ENCODE measurements at places on chromosomes 3 and 15. TPM values are rescaled to one million over a fixed set of nuclear protein-coding genes. Genes with fewer than 3 reads are reported as not detected.

GRCh38 chr3:89562373-89562772 is 455.0 kb downstream of the EPHA3 start:
- DNase-seq, result no peak
- H3K36me3 ChIP-seq, result no peaks in the 10 kb centered on the region
- H3K27ac ChIP-seq, result no peak overlapping the region
- no peaks in the 10 kb centered on the region for H3K4me1 ChIP-seq
- no peak overlapping the region for H3K4me3 ChIP-seq
- no peaks in the 10 kb centered on the region for H3K27me3 ChIP-seq

GRCh38 chr15:63357061-63357460 is 24.6 kb downstream of the CA12 start:
- no peak overlapping the region for H3K4me3 ChIP-seq
- H3K27me3 ChIP-seq, result no peaks in the 10 kb centered on the region
- peak; percentile 41 for DNase-seq
- no peaks in the 10 kb centered on the region for H3K36me3 ChIP-seq

GRCh38 chr3:113103588-113103987 is 107.8 kb upstream of the BOC start:
- H3K4me1 ChIP-seq, result peaks cover 3% of the 10 kb centered on the region
- H3K36me3 ChIP-seq, result no peaks in the 10 kb centered on the region
- H3K27me3 ChIP-seq, result no peaks in the 10 kb centered on the region

GRCh38 chr3:143897576-143898295 is 49.5 kb upstream of the SLC9A9 start:
- no peak overlapping the region for H3K4me3 ChIP-seq
- H3K4me1 ChIP-seq, result no peaks in the 10 kb centered on the region
- H3K27ac ChIP-seq, result no peak overlapping the region
- H3K27me3 ChIP-seq, result no peaks in the 10 kb centered on the region

DNA sequence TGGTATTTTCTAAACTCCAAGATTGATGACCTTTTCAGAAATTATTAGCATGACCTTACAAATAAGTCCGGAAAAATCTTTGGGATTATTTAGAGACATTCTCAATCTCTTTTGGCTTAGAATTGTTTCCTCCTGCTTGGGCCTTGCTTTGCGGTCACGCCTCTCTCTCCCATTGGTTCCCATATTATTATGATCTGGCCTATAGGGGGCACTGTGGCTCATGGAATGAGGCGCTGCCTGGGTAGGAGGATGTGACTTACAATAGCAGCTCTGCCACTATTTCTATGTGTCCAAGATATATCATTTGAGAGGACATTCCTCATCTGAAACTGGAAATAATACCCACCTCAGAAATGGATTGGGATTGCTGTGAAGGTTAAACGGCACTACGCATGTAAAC is 464.9 kb downstream of the MFSD1 start:
- no peak for DNase-seq
- H3K27ac ChIP-seq, result no peak overlapping the region

DNA sequence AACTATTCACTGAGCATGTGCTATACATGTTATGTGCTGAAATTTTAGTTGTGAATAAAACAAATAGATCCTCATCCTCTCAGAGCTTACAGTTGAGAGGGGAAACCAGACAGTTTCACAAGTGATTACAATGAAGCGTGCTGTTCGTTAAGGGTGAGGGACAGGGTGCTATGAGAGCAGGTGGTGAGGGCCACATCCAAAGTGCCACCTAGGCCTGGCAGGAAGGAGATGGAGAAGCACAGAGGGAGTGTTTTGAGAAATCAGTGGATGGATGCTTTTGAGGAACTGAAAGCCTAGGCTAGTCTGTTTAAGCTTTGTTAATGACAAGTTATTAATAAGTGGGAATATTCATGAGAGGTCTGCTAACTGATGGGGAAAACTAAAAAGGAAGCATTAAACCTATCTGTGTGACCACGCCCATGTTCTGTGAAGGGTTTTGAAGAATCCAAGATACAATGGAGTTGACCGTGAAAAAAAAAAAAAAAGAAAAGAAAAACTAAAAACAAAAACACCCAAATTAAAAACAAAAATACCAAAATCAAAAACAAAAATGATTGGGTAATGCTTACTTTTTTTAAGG is 7.3 kb downstream of the MCTP2 start:
- H3K27ac ChIP-seq, result no peak overlapping the region
- no peaks in the 10 kb centered on the region for H3K4me1 ChIP-seq
- no peak for DNase-seq
- no peaks in the 10 kb centered on the region for H3K27me3 ChIP-seq
- no peaks in the 10 kb centered on the region for H3K36me3 ChIP-seq

DNA sequence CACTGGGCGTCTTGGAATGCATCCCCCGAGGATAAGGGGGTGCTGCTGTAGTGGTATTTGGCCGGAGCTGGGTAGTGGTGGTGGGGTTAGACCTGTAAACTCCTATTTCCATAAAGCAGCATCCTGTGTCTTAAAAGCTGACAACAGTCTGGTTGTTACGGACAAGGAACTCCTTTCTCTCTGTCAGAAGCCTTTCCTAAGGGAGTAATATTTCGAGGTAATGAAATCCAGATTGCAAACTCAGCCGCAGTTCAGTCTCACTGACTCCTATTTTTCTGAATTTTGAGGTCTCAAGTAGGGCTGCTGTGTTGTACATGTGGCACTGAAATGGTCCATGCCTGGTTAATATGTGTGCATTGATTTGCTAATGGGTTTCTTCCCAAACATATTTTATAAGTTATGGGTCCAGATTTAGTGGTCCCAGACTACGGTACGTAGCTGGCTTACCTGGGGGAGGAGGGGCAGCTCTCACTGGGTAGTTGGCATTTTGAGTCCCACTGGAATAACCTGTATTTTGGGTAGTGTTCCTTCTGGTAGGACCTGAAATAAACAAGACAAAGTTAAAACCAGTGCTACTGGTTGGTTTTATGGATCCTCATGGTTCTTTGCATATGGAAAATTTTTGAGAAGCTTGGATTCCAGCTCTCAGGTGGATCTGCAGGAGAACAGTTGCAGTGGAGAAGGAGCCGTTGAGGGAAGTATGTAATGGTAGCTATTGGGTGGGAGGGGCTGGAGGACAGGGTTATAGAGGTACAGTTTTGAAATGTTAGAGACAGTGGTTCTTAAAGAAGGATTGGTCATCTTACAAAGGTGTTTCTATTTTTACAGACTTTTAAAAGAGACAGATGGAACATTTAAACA is 48.6 kb upstream of the LDHAL6B start:
- no peak overlapping the region for H3K27ac ChIP-seq
- no peaks in the 10 kb centered on the region for H3K4me1 ChIP-seq
- no peaks in the 10 kb centered on the region for H3K27me3 ChIP-seq
- H3K36me3 ChIP-seq, result peaks cover 84% of the 10 kb centered on the region
- no peak overlapping the region for H3K4me3 ChIP-seq

DNA sequence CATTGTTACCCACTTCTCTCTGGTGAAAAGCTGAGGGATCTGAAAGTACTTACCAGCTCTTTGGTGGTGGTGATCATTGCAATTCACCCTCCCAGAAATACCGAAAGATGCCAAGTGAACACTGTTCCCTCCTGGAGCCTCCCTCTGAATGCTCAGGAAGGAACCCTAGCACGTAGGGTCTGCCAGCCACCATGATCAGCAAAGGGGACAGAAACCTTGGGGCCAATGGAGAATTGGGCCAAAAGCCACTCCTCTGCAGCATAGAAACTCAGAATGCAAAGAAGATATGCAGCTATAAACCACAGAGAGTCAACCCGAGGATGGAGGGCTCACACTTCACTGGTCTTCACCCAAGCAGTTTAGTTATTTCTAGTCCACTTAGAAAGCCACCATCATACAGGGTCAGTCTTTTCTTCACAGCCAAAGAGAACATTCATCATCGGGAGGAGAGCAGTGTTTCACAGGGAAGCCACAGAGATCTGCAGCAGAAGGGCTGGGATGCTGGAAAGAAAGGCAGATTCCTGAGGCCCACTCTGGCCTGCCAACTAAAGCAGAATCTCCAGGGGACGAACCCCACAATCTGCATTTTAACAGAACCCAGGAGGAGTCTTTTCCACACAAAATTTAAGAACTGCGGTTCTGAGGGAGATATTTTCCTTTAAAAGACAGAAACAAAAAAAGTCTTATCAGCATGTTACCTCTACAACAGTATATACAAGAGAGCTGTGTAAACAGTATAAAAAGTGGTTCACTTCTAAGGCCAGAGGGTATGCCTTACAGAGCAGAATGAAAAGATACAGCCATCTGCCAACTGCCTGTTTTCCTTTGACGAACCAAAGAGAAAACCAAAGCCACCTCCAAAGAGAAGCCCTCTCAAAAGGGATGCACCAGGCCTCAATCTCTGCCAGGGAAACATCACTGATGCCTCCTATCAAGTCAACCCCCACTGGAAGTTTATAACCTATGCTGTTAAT is 11.3 kb downstream of the TBC1D2B start:
- DNase-seq, result peak; percentile 65
- H3K36me3 ChIP-seq, result no peaks in the 10 kb centered on the region
- H3K27ac ChIP-seq, result peak overlapping the region; percentile 81
- no peak overlapping the region for H3K4me3 ChIP-seq
- H3K27me3 ChIP-seq, result no peaks in the 10 kb centered on the region

The NCK1 gene
- total RNA-seq, result 48.9 TPM

The DLG1 gene
- total RNA-seq, result 71.0 TPM

The TRAT1 gene
- 0.33 TPM for total RNA-seq

The OR4M2 gene
- total RNA-seq, result not detected

The KBTBD13 gene
- total RNA-seq, result not detected

The FANCD2 gene
- 2.9 TPM for total RNA-seq
